ENCODE measurements at places on chromosomes 5 and 9.

DNA sequence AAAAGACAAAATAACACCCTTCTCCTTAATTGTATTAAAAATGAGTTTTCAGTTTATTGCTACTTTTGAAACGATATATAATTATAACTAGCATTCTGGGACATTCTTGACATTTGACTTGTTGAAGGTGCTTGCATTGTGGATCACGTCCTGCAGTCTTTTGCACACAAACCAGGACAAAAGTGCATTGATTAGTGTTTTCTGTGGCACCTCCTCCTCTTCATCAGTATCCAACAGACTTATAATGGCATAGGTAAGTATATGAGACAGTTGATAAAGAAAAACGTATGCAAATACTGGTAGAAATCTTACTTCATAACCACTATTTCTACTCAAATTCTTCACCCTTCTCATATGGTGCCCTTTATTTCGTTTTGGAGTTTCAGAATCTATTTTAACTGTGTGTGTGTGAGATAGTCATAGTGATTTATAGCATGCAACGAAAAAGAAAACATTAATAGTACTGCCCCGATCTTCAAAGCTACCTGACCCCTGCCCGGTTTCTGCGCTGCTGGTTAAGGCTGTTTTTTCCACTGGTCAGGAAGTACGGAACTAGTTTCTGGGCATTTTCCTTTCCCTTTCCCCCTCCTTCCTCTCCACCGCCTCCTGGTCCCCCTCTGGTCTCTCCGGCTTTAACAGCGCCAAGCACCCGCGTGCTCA lies 639 bp upstream of the RASA1 start:
- DNase-seq, result no peak

GRCh38 chr5:52947851-52948250 lies 41.3 kb upstream of the ITGA2 start:
- no peak for DNase-seq

GRCh38 chr9:93258419-93258817 lies 74.5 kb downstream of the WNK2 start:
- no peak for DNase-seq

DNA sequence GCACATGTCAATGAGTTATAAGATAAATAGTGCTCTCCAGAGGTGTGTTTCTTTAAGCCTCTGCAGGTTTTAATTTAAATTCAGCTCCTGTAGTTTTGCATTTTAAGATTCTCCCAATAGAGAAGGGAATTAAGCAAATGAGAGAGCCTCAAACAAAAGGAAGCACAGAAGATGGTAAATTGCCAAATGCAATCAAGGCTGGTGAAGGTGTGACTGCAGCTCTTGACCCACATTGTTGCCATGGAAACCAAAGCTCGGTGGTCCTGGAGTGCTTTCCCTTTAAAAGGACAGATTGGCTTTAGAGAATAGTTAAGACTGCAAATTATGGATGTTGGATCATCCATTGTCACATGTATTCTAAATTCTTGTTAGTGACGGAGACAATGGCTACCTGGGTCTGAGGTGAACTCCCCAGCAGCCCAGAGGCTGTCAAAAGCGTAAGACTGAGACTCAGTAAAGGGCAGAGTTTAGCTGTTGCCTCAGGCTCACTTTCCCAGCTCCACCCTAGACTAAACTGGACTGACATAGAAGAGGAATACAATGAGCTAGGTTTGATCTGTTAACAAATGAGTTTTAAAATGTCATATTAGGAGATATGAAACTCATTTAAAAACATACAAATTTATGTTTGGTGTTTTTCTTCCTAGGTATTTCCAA lies 12.3 kb downstream of the GAPT start:
- no peak for DNase-seq

GRCh38 chr5:122078116-122079110 lies at the start of gene LOX:
Gene LOX (minus strand): TSS chr5:122078259. CDS start chr5:122077985, 274 bp downstream.
- no peak for DNase-seq

- no peak for DNase-seq
These were observed 134.8 kb upstream of the PCA3 start for GRCh38 chr9:76629205-76629990.

DNA sequence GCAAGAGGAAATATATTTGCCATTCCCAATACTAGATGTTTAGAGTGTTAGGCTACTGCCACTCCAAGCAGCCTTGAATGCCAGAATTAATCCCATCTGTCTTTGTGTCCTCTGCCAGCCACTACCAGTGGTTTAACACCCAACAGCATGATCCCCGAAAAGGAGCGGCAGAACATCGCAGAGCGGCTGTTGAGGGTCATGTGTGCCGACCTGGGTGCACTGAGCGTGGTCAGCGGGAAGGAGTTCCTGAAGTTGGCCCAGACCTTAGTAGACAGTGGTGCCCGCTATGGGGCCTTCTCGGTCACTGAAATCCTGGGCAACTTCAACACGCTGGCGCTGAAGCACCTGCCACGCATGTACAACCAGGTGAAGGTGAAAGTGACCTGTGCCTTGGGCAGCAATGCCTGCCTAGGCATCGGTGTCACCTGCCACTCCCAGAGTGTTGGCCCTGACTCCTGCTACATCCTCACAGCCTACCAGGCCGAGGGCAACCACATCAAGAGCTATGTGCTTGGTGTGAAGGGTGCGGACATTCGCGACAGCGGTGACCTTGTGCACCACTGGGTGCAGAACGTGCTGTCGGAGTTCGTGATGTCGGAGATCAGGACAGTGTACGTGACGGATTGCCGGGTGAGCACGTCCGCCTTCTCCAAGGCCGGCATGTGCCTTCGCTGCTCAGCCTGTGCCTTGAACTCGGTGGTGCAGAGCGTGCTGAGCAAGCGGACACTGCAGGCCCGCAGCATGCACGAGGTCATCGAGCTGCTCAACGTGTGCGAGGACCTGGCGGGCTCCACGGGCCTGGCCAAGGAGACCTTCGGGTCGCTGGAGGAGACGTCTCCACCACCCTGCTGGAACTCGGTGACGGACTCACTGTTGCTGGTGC lies 29.3 kb downstream of the AMBP start:
- DNase-seq, result no peak

GRCh38 chr5:54332720-54333119 lies 22.3 kb upstream of the ARL15 start:
- DNase-seq, result no peak

DNA sequence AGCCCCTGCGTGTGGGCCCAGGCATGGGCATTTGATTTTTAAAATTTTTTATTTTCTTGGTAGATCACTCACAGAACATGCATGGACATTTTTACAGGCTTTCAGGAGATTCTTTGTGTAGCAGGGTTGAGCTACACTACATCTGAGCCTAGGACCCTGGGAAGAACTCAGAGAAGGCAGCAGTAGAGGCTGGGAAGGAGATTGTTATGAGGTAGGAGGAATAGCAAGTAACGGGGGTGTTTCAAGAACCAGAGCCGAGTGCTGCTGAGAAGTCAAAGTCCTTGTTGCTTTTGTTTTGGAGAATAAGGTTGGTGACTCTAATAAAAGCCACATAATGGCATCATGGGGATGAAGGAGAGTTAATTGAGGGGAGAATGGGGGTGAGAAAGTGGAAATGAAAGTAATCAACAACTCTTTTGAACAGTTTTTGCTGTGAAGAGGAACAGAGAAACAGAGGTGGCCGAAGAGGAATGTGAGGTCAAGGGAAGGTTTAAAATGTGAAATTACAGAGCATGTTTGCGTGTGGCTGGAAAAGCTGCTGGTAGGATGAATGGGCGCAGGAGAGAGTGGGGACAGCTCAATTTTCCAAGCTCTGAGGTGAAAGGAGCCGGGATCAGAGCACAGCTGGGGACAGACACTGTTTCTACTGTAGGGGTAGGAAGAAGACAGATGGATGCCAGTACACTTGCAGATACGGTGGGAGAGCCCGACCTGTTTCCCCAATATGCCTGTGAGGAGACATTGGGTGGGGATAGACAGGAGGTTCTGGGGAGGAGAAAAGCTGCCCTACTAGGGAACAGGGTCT lies 4.7 kb upstream of the PDLIM7 start:
- no peak for DNase-seq

DNA sequence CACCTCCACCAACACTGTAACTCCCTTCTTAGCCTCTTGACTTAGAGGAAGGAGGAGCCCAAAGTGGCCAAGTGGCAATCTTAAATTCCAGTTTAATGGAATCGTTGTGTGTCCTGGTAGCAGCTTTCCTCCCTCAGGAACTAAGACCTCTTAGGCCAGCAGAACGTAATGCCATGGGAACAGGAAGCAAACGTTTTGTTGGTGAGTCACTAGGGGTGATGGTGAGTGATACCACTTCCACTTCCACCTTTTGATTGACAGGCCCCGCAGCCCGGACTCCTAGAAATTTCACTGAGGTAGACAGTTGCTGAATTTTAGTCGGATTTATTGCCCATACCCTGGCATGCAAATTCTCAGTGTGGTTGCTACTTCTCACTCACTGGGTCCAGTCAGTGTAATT lies 94.2 kb upstream of the FBN2 start:
- DNase-seq, result peak; percentile 13

DNA sequence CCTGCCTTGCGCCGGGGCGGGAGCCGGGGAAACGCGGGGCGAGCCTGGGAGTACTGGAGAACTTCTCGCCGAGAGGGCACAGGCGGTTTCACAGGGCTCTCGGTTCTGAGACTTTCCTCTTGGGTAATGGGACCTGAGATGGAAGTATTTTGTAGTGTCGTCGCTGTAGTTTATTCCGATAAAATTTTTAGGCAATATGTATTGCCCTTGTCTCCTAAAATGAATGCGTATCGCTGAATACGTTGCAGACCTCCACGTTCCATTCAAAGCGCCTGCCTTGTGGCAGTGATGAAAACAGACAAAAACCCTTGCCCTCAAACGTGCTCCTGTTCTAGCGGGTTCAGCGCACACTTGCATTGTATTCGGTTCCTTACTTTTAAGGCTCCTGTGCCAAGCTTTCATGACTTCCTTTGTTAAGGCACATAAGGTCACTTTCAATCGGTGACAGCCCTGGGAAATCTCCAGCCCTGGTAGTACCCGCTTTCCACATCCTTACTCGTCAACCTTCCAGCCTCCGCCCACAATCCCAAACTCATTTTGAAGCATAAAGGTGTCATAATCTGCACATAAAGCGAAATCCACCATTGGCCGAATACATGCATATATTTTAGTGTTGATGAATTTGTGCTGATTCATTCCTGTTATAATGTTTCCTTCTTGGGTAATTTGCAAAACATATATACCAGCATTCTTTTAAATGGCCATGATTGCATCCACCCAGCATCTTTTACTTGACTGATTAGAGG lies 694 bp downstream of the RMI1 start:
- DNase-seq, result no peak

- no peak for DNase-seq
These were observed 179.1 kb downstream of the AUH start for GRCh38 chr9:91182429-91183225.

GRCh38 chr5:138716456-138716924 lies 36.7 kb upstream of the CTNNA1 start:
- DNase-seq, result no peak

DNA sequence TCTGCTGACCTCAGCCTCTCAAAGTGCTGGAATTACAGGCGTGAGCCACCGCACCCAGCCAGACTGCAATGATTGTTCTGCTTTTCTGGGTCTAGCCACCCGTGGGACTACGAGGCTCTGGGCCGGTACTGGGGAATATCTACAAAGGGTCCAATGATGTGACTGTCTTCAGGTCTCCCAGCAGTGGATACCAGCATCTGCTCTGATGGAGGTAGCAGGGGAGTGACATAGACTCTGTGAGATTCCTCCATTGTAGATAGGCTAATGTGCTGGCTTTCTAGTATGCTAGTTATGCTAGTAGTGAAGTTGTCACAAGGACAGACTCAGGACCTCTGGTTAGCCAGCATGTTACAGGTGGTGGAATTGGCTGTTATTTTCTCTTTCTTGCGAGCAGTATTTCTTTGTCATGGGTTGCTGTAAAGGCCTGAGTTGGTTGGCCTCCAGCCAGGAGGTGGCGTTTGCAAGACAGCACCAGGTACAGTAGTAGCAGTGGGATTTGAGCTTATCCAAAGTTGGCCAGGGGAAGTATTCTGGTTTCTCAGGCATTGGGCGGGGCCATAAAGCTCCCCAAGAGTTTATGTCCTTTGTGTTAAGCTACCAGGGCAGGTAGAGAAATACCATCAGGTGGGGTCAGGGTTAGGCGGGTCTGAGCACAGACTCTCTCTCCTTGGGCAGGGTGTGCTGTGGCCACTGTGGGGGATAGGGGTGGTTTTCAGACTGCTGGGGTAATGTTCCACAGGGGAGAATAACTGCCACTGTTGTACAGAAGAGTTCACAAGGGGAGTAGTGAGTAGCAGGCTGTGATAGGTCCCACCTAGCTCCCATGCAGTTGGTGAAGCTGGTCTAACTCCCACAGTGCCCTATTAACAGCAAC lies 105.2 kb downstream of the SGCD start:
- no peak for DNase-seq

- no peak for DNase-seq
These were observed 169.5 kb upstream of the IER5L start for GRCh38 chr9:129347316-129348120.

- no peak for DNase-seq
These were observed 138.2 kb upstream of the ARRDC3 start for GRCh38 chr5:91521334-91521733.

GRCh38 chr5:39205550-39205949 lies 13.8 kb downstream of the FYB1 start:
- no peak for DNase-seq

DNA sequence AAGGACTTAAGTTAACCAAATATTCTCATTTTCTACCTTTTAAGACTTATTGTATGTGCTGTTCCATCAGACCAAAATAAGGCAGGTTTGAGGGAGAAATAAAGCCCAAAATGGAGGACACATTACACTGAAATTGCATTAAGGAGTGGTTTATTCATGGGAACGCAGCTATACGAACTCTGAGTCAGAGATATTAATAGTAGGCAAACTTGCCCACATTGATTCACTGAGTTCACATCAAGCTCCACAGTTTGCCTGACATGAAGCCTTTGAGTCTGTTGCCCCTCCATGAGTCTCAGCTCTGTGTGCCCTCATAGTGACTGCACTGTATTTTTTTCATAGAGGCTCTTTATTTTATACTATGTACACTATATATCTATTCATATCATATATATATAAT lies 135.0 kb upstream of the SNX2 start:
- no peak for DNase-seq

GRCh38 chr5:76472335-76473008 lies 69.4 kb downstream of the IQGAP2 start:
- DNase-seq, result no peak

DNA sequence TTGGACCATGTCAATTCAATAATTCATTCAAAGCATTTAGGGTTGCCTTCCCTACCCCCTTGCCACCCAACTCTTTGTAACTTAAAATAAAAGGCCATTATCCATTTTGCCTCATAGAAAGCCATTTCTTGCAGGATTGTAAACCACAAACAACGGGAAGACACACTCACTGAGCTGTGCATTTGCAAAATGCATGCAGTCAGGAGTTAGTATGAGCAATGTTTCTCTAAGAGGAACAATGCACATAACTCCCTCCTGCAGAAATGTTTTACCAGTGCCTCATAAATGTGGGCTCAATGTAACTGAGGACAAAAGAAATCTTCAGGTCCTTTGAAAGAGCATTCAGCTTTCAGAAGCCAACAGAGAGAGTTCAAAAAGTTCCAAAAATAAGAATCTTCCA lies 98.5 kb upstream of the ABCA1 start:
- DNase-seq, result no peak

GRCh38 chr9:102072059-102072764 lies 333.8 kb upstream of the GRIN3A start:
- DNase-seq, result no peak
